ENCODE measurements at places on chromosomes 2 and 18.

DNA sequence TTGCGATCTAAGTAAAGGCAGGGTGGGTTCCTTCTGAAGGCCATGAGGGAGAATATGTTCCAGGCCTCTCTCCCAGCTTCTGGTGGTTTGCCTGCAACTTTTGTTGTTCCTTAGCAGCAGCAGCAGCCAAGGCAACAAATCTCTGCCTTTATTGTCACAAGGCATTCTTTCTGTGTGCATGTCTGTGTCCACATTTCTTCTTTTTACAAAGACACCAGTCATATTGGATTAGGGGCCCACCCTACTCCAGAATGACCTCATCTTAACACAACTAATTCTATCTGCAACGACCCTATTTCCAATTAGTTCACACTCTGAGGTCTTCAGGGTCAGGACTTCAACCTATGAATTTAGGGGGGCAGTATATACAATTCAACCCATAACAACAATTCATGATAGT is 587.5 kb downstream of the XIRP2 start:
- no peak for DNase-seq

DNA sequence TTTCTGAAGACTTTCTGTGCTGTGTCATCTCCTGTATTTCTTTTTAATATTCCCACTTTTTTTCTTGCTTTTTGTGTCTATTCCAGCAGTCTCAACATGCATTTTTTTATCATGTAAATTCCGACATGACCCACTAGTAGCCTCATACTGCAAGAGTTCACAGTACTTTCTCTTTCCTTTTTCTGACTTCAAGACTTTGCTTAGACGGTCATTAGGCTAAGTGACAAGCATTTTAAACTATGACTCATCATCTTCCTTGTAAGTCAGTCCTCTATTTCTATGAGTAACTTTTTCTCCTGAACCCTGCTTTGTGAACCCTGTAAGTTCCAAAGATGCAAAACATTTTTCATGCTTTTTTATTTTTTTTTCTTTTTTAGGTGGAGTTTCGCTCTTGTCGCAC is 381.2 kb downstream of the TXNL1 start:
- DNase-seq: no peak

DNA sequence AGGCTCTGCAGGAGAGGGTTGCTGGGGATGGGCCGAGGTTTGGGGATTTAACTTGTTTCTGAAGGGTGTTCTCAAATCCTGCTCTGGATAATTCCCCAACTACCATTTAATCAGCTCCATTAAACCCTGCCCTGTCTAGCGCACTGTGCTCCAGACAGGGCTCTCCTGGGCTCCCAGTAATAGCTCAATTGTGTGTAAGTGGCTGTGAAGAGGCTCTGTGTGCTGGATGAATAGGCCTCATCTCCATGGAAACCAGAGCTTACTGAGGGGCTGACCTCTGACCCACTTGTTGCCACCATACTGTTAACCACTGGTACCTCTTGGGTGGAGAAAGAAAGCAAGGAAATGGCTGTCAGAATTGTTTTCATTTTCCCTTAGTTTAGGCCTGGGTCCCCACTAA is 92.9 kb downstream of the TGOLN2 start:
- no peak for DNase-seq

- DNase-seq: no peak
Observed at GRCh38 chr2:71791501-71792135, 338.3 kb downstream of the DYSF start.

Measured in left cardiac atrium (tissue), 4 donors.